Stimulated activated naive CD8-positive, alpha-beta T cell treated with anti-CD3 and anti-CD28 coated beads, Interleukin-15, amount 100 ng/mL, for 72 hours (primary cell): ENCODE measurements at places on chromosomes 11 and 22.
A peak's percentile ranks its signal among the peaks of the same experiment; 100 is the strongest.

- DNase-seq, result no peak
Measured at GRCh38 chr11:71311928-71312510, 59.6 kb upstream of the SHANK2 start.

DNA sequence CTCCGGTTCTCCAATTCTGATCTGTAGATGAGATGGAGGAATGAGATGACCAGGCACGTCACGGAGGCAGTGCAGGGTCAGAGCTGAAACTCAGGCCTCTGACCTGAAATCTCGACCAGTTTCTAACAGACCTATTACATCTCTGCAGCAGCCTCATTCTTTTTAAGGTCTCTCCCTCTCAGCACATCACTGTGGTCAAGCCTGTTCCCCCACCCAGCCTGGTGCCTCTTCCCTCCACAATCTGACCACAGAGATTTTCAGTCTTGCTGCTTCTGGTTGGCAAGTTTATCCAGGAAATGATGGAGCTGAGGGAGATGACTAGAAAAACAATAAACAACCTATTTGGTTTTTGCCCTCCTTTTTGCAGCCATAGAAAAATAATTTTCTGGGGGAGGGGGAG, 9.5 kb downstream of the GRAMD1B start:
- no peak for DNase-seq

DNA sequence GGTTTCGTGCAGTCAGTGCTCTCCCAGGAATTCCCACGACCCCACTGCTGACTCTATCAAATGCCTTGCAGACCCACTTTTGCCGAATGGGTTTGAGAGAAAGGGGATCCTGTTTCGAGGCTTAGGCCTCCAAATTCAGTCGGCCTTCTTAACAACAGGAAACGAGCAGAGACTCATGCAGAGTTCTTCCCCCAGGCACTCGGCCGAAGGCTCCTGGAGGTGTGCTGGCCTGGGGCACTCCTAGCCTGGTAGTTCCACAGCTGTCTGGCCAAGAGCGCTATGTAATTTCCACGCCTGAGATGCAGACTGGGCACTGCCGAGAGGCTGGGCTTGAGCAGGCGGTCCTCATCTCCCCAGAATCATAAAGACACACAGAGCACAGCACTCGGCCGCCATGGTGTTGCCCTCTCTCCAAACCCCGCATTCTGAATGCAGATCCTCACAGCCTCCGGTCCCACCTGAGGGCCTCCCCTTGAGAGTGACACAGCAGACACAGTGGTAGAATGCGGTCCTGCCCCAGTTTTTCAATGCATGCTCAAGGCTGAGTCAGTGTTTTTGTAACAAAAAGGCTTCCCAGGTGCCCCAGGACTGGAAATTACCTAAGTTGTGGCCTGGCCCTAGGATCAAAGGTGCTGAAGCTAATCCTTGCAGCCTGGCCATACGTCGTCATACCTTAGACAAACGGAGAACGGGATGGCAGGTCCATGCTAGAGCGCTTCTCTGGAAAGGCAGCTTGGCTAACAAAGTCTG, 30.2 kb upstream of the BID start:
- DNase-seq, result no peak

GRCh38 chr22:31279821-31280505, 12.3 kb downstream of the PIK3IP1 start:
- DNase-seq, result no peak

DNA sequence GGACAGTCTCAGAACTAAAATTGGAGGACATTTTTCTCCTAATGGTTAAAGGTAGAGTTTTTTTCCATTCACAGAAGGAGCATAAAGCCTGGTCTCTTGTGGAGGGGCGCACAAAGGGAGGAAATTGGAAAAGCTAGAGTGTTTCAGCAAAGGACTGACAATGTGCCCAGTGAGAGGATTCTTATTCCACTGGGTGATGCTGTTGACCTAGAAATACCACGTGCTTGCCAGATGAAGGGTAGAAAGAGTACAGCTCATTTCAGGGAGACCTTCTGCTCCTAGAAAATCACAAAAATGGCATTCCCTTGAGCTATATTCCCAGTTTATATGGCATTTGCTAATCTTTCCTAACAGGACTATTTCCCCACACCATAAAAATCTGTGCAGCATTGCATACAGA, 21.1 kb downstream of the MS4A6E start:
- no peak for DNase-seq

DNA sequence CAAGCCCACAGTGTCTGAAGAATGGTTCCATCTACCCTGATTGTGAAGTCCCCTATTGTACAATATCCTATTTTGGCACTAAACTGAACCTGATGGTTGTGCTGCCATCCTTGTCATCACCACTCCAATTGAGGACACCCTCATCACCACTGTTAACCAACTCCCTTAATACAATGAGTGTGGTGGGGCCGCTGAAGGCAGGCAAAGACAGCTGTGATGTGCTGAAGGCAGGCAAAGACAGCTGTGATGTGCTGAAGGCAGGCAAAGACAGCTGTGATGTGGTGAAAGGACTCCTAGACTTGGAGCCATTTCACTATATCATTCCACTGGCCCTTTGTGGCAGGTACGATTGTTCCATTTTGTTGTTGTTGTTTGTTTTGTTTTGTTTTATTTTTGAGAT, 481.6 kb downstream of the SOX6 start:
- no peak for DNase-seq

GRCh38 chr11:76861490-76861953, 804 bp downstream of the ACER3 start:
- DNase-seq, result no peak

DNA sequence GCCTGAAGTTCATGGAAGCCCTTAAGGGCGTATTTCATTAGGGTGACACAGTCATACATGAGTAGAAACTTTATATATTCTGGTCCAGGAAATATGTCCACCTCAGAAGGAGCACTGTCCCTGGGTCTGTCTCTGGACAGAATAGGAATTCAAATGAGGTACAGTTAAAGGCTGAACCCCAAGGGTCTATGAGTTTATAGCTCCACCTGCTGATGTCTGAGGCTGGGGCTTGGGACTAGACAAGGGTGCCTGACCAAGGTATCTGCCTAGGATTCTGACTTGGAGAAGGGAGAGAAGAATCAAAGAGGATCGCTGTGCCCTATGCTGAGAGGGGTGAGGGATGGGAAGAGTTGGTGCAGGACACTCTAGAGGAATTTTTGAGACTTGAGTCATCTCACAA, 14.9 kb downstream of the HEPHL1 start:
- no peak for DNase-seq

GRCh38 chr11:44094260-44094868, 1.1 kb upstream of the EXT2 start:
- DNase-seq, result peak; percentile 68

DNA sequence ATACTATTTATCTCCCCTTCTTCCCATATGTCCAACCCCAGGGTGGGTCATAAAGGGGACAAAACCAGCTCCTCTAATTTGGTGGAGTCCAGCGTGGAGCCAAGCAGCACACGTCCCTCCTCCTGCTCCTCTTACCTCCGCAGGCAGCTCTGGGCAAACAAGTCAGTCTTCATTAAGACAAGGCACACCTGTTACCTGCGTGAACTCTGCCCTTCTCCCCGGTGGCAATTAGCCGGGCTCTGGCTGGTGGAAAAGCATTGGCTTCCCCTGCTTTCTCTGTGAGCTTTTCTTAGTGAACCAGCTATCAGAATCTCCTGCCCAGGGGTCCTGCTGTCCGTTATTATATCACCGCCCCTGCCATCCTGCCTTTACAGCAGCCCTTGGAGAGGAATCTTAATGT, 418.7 kb upstream of the CADM1 start:
- DNase-seq, result no peak

GRCh38 chr11:834371-835316, 1.9 kb downstream of the CD151 start:
- DNase-seq, result no peak

DNA sequence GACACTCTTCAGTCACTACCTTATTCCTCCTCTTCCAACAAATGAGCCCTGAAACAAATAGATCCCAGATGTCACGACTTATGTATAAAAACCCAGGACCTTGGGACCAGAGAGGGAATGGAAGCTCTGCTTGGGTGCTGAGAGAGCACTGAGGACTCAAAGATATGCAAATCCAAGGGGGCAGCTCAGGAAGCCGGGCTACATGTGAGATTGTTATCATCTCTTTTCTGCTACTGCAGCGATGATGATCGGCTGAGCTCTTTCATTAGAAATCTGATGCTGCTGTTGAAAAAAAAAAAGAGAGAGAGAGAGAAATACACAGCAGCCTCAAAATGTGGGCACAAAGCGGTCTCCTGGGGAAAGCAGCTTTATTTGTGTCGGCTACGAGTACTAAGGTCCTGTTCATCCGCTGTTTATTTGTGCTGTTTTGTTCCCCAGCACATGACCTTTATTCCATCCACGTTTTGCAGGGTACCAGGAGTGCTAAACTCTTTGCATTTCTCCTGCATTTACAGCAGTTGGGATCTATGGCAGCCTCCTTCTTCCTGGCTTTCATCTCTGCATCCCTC, 120.2 kb downstream of the TRIM29 start:
- no peak for DNase-seq
